Lower leg skin (tissue), 4 donors: ENCODE measurements at places on chromosomes 1 and 21. TPM values are rescaled to one million over a fixed set of nuclear protein-coding genes. Genes with fewer than 3 reads are reported as not detected.

The TMEM82 gene
- not detected for total RNA-seq

The ZBED6 gene
- 27.3 TPM for total RNA-seq

The CAMK1G gene
- total RNA-seq: not detected

The ARHGEF10L gene
- 95.1 TPM for total RNA-seq

The LSS gene
- 60.8 TPM for total RNA-seq

GRCh38 chr1:56215771-56216170 is 363.6 kb downstream of the PLPP3 start:
- no peak for DNase-seq

DNA sequence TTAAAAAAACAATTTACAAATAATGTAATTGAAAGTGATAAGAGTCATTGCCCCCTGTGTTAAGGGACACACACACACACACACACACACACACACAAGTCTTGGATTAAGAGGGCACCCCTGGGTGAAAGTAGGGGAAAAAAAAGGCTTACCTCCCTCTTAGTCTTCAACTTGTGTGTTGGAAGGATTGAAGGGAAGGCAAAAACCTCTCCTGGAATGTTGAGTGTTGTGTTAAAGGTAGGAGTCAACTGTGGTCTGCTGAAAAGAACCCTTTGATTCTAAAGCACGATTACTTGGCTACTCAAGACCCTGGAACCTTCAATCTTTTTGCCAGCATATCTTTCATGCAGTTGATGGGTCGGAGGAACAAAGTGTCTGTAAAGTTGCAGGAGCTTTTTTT is 6.4 kb downstream of the PBX1 start:
- DNase-seq: no peak

DNA sequence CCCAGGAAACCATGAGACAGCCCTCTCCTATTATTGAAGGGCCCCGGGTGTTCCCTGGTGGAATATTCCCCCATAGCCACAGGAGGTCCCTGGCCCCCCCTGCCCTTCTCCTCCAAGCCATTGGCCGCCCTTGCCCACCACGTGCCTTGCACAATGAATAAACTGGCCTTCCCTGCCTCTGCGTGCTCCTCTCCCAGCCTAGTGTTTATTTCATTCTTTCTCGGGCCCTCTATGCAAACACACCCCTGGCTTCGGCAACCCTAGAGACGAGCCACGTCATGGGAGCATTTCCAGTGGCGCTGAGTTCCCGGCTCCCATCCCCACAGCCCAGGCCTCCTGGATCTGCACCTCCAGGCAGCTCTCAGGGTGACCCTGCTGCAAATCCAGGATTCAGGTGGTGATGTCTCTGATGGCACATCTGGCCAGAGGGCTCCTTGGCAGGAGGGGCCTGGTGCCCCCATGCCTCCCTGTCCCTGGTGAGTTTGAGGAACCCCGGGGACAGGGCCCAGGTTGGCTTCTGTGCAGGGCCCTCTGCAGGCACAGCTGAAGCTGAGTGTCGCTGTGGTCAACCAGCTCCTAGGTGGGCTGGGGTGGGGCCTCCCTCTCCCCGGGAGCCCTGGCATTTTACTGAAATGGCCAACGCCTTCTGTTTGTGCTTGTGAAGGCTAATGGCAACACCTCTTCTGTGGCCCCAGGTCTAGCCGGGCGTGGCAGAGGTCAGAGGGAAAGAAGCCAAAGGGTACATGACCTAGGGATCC is 6.2 kb downstream of the KRTAP10-12 start:
- no peak for DNase-seq

DNA sequence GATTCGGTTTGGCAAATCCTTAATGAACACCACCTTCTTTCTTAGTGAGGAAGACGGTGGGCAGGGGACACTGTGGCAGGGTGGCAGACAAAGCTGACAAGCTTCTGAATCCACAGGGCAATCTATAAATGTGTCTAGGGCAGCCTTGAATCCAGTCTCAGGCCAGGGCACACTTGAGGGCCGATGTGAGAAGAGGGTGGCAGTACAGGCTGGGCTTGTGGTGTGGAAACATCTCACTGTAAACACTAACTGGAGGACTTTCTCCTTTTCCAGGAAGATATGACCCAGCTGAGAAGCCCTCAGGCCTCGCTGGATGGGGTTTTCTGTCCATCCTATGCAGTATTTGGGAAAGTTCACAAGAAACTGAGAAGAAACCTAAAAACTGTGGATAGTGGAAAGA is 46.5 kb downstream of the PKP1 start:
- DNase-seq: no peak

DNA sequence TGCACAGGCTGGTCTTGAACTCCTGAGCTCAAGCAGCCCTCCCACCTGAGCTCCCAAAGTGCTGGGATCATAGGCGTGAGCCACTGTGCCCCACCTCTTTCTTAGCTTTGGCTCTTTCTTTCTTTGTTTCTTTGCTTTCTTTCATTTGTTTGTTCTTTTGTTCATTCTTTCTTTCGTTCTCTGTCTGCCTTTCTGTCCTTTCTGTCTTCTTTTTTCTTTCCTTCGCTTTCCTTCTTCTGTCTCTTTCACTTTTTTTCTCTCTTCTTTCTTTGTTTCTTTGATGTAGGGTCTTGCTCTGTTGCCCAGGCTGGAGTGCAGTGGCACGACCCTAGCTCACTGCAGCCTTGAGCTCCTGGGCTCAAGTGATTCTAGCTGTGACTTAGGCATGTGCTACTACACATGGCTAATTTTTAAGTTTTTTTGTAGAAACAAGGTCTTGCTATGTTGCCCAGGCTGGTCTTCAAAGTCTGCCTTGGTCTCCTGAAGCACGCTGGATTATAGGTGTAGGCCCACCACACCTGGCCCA is 18.9 kb downstream of the SOX13 start:
- DNase-seq: no peak

DNA sequence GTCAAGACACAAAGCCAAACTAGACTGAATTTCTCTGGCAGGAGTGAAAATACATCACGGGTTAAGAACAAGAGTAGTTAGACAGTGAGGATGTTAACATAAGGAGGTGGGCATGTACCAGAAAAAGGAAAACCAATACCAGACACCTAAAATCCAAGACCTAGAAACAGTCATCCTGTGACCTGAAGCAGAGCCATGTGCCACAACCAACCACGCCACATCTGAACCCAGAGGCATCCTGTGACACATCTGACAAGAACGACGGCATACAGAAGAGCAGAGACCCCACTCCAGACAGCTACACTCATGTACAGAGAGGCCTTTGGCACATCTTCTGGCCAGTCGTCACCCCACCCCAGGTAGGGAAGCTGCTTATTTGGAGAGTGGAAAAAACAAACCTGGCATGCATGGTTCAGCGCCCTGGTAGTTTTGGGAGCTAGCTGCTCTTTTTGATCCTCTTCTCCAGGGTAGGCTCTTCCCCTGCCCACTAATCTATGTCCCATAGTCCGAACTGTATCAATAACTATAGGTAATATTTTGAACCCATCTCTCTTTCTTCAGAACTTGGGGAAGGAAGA is 72.1 kb downstream of the SLC45A1 start:
- no peak for DNase-seq

- no peak for DNase-seq
Measured at GRCh38 chr1:7680207-7680954, 90.7 kb upstream of the VAMP3 start.

- no peak for DNase-seq
Measured at GRCh38 chr1:172969611-172970010, 81.1 kb downstream of the TNFSF18 start.

DNA sequence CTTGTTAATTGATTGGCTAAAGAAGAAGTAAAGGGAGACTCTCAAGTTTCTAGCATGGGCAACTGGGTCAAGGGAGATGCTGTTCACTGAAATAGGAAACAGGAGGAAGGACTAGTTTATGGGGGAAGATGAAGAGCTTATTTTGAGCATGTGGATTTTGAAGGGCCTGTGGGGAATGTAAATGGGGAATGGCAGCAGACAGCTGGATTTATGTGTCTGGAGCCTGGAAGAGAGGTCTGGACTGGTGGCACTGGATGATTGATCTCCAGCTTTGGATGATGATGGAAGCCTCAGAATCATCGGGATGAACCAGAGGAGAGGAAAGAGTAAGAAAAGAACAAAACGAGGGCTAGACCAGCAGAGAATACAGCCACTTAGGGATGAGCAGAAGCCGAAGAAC is 54.9 kb upstream of the ENAH start:
- no peak for DNase-seq

DNA sequence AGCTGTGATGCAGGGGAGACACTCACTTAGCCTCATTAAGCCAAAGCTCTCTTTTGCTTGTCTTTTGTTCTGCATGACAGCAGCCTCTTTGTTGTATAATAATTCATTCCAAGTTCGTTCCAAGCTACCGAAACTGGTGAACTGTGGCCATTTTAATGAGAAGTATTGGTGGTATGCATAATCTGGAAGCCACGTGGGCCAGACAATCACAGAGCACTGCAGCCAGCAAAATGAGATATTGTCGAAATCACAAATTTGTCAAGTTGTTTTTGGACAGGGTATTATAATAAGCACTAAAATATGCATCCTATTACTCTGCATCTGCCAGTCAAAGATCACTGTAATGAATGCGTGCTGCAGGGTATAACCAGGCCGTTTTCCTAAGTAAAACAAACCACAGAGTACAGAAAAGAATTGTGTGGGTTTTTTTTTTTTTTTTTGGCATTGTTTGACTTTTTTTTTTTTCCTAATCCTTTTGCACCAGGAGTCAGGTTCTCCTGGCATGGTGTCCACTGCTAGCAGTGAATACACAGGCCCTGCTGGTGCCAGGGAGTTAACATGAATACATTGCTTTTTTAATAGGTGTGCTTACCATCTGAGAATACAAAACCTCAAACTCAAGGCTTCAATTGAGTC is 423.9 kb downstream of the PTBP2 start:
- no peak for DNase-seq

DNA sequence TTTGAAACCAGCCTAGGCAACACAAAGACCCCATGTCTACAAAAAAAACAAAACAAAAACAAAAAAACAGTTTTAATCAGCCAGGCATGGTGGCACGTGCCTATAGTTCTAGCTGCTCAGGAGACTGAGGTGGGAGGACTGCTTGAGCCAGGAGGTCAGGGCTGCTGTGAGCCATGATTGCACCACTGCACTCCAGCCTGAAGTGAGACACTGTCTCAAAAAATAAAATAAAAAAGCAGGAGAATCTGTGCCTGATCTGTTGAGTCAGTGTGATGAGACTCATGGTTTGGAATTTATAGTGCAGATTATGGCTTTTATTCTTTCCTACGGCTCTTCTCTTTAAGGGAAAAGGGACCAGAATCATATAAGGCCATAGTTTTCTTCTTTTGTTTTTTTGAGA is 16.5 kb downstream of the TRIT1 start:
- no peak for DNase-seq

DNA sequence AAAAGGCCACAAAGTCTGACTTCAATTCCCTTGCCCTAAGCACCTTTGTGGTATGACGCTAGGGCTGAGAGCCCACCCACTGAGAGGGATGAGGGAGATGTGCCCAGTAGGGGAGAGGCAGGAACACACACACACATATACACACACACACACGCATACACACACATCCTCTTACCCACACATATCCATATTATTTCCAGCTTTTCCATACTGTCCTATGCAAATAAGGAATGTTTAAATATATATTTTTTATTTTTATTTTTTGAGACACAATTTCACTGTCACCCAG is 3.0 kb downstream of the RAB25 start:
- DNase-seq: no peak

DNA sequence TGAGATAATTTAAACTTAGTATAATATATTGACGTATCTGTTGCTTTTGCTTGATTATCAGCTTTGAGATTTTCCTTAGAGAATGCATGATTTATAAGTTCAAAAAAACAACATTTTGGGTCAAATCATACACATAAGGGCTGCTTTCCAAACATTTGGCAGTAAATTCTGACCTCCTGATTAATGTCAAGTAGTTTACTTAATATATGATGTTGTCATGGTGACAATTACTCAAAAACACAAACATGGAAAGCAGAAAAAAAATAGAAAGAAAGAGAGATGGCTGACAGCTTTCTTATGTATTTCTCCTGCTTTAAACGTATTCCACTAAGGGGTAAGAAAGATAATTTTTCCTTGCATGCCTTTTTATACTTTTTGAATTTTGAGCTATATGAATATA is 258.2 kb upstream of the C1orf105 start:
- no peak for DNase-seq

- no peak for DNase-seq
Measured at GRCh38 chr1:14930247-14930965, 223.1 kb upstream of the TMEM51 start.

GRCh38 chr1:200184196-200184595 is 156.7 kb downstream of the NR5A2 start:
- DNase-seq: peak; percentile 89
